ENCODE measurements at places on chromosomes 11 and 22.

- DNase-seq: no peak
Measured at GRCh38 chr11:11537372-11537771, 84.4 kb downstream of the GALNT18 start.

DNA sequence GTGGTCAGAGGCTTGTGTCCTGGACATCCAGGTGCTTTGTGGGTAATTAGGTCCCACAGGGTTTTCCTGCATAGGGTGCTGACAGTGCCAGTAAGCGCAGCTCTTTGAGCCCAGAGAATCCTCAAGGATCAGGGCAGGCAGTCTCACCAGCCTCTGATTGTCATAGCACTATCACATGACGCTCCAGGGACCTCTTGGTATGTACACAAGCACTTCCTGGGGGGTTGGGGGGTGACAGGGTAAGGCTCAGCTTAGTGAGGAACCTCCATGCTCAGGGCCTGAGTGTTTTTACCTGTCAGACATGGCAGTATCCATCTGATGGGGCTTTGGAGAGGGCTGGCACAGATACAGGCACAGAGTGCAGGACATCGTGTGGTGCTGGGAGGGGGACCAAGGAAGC is 27.9 kb upstream of the SUSD2 start:
- peak; percentile 69 for DNase-seq

- DNase-seq: peak; percentile 68
Measured at GRCh38 chr22:41308054-41308453, 6.7 kb downstream of the ZC3H7B start.

DNA sequence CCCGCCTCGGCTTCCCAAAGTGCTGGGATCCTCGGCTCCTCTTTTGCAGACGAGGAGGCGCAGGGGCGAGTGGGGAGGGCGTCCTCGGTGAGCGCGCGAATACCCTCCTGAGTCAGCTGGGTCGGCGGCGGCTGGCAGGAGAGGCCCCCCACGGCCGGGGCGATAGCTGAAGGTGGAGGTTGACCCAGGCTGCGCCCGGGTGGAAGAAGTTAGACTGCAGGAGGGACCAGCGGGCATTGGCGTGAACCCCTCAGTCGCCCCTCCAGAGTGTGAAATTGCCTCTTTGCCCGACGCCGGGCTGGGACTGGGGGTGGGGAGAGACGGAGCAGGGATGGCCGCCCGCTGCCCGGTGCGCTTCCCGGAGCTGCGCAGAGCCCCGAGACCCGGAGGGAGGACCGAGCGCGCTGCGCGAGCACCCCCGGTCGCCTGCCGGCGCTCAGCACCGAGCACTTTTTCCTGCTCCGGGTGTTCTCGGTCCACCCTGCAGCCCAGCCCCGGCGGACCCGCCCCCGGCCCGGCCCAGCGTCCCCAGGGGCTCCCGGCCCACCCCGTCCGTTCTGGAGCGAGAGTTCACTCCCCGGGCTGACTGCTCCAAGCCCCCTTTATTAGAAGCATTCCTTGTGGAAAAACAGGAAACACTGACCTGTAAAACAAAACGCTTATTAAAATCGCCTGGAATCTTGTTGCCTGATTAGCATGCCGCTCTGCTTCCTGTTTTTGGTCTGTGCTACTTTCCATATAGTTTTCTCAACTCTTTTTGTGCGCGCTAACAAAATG is 13.7 kb upstream of the CPT1A start:
- DNase-seq: peak; percentile 55

GRCh38 chr11:21369947-21370346 is 700.6 kb downstream of the NELL1 start:
- no peak for DNase-seq

- DNase-seq: peak; percentile 60
Measured at GRCh38 chr11:66951927-66952337, 6.3 kb downstream of the PC start.

GRCh38 chr11:27904358-27905055 is 203.4 kb downstream of the KIF18A start:
- DNase-seq: peak; percentile 76

DNA sequence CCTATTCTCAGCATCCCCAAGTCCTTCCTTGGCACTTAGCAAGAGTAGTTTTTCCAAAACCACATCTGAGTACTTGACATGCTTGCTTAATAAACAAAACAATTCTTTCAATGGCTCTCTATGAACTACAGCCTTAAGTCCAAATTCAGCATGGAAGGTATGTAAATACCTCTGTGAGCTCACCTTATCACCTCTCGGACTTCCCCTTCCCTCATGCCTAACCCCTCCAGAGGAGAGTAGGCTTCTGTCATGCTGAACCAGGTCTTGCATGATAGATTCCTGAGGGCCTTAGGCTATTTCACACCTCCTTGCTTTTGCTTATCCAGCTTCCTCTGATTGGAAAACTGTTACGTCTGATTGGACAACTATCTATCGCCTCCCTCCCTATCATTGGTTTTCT is 312.9 kb upstream of the CCDC90B start:
- no peak for DNase-seq

GRCh38 chr11:99343117-99343516 is 322.4 kb downstream of the CNTN5 start:
- no peak for DNase-seq

DNA sequence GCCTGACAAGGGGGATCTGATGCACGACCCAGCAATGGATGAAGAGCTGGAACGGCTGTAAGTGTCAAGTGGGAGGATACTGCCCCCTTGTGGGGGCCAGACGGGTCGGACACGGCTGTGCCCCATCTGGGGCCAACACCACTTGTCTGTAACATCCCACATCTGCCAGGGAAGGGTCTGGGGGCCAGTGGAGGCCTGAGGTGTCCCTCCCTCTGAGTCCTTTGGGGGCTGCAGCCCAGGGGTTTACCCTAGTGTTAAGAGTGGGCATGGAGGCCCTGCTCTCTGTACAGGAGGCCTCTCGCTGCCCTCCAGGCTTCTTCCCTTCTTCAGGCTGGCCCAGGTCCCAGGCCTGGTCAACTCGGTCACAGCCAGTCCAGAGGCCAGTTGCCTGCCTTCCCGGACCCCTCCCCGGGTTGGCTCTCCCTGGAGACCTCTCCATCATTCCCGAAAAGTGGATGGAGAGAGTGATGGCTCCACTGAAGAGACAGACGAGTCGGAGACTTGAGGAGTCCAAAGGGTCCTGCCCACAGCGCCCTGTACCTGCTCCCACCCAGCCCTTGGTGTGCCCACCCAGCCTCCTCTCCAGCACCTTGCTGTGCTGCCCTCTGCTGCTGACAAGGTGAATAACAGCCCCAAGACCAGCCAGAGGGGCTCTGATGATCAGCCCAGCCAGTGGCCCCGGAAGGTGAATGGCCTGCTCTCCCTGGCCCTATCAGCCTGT is 15.4 kb downstream of the ARFGAP2 start:
- DNase-seq: peak; percentile 69

DNA sequence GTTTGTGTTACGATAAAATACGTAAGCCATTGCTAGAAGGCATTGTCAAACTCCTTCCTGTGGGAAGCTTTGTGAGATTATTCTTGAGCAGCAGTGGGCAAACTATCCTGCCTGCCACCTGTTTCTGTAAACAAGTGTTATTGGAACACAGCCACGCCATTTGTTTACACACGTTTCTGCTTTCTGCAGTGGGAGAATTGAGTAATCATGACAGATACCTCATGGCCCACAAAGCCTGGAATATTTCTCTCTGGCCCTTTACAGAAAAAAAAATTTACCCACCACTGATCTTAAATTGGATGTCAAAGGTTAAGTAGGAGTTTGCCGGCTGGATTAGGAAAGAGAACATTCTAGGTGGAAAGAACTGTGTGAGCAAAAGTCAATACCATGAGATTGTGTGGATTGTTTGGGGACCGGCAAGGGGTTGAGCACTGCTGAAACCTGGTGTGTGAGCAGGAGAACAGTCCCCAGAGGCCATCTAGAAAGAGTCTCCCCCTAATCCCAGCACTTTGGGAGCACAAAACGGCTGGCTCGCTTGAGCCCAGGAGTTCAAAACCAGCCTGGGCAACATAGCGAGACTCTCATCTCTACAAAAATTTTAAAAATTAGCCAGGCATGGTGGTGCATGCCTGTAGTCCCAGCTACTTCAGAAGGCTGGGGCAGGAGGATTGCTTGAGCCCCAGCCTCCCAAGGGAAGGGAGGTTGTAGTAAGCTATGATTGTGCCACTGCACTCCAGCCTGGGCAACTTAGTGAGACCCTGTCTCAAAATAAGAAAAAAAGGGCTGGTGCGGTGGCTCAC is 6.0 kb upstream of the PLA2G6 start:
- DNase-seq: peak; percentile 71

DNA sequence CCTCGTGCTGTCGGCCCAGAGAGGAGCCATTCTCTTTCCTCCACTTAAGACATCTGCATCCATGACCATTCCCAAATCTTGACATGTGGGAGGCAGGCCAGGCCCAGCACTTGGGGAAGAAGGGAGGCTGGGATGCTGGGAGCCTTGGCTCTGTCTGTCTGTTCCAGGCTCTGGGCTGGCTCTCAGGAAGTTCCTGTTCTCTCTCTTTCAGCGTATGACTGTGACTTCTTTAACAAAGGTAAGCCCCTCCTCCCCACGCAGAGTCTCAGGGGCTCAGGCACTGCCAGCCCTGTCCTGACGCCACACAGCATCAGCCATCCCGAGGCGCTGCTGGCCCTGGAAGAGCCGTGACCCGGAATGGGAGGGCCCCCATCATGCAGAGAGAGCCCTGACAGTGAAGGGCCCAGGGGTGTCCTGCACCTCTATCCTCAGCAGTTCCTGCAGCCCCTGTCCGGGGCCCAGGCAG is 52.4 kb downstream of the OTOG start:
- DNase-seq: no peak

GRCh38 chr11:60390419-60390818 is 5.8 kb upstream of the MS4A14 start:
- no peak for DNase-seq

DNA sequence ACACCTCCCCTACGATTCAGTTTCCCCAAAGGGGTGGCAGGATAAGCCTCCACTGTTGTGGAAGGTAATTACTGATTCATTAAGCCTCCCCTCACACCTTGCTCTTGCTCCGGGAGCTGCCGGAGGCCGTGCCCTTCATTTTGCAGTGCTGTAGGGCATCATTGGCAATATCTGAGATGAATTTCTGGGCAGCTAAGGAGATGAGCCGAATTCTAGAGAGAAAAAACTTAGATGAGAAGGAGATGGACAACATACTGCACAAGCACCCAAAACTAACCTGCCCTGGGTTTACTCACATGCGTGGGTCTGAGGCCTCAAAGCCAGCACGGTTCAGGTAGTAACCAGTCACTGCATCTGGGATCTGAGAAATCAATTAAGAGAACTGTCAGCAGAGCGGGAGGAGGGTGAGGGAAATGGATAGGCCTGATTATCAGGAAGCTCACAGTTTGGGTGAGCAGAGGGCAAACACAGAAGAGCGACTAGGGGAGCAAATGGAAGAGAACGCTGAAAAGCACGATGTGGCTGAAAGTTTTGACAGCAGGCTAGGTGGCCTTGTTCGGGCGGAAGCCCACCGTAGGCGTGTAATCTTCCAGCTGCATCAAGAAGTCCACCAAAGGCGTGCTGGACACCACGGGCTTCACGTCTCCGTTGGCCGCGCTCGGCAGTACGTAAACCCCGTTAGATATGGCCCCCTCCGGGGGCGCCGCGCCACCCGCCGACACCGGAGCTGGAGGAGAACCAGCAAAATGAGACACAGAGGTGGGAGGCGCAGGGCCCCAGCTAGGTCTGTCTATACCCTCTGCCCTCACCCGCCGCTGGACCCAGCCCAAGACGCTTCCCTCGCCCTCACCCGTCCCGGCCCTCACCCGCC is 689 bp downstream of the TAF10 start:
- peak; percentile 21 for DNase-seq

- DNase-seq: no peak
Measured at GRCh38 chr11:47337229-47337924, 15.1 kb downstream of the MYBPC3 start.

DNA sequence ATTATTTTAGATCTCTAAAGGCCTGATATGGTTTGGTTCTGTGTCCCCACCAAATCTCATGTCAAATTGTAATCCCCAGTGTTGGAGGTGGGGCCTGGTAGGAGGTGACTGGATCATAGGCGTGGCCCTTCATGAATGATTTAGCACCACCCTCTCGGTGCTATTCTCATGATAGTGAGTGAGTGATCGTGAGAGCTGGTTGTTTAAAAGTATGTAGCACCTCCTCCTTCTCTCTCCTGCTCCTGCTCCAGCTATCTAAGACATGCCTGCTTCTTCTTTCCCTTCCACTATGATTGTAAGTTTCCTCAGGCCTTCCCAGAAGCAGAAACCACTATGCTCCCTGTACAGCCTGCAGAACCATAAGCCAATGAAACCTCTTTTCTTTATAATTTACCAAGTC is 114.1 kb downstream of the SERGEF start:
- no peak for DNase-seq

- DNase-seq: no peak
Measured at GRCh38 chr11:102577723-102578122, 47.2 kb upstream of the MMP7 start.

DNA sequence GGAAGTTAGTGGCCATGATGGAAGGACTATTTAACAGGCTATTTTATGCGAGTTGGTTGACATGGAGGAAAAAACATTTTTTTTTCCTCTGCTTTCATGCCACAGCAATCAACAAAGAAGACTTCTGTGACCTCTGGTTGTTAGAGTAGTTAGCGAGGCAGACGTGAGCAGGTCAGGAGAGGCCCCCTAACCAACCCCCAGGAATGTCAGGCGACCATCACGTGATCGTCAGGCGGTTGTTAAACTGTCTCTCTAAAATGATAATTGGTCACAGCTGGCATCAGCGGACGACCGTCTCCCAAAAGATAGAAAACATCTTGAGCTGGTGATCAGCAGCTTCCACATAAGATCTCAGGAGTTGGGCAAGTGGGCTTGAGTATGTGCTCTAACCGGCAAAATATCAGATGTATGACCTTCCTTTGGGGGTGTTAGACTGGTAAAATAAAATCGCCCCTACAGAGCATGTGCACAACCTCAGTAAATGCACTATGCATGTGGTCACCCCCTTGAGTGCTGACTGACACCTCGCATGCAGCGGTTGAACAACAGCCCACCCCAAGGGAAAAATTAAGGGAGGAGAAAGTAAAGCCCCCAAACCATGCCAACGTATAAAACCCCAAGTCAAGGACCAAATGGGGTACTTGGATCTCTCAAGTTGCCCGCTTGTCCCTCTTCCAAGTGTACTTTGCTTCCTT is 20.9 kb upstream of the NARS2 start:
- DNase-seq: peak; percentile 34

- DNase-seq: no peak
Measured at GRCh38 chr11:121291319-121291718, 1.3 kb upstream of the SC5D start.

GRCh38 chr11:22930816-22931594 is 70.7 kb upstream of the CCDC179 start:
- peak; percentile 16 for DNase-seq

- DNase-seq: no peak
Measured at GRCh38 chr11:25483915-25484635, 847.9 kb upstream of the ANO3 start.

GRCh38 chr11:127818625-127819024 is 768.7 kb downstream of the ETS1 start:
- no peak for DNase-seq

DNA sequence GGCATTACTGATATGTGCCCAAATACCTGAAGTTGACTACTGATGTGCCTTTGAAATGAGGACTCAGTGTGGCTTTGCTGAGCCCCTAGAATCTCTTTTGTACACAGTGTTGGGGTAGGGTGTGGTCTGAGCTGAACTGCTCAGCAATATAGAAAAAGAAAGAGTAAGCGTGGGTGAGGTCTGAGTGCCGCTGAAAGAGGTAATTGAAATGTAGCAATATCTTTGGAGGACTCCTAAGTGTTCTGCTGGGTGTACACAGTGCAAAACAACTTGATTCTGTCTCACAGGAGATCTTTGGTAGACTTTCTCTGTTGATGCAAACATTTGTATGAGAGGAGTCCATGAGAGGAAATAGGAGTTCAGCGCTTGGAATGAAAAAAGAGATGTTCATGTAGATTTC is 73.7 kb upstream of the PTPN5 start:
- DNase-seq: no peak

GRCh38 chr11:119178166-119178680 is 7.1 kb upstream of the NHERF4 start:
- DNase-seq: no peak
